Peyer's patch (tissue), 4 donors: ENCODE measurements at places on chromosomes 6 and 20.
A peak's percentile ranks its signal among the peaks of the same experiment; 100 is the strongest.

DNA sequence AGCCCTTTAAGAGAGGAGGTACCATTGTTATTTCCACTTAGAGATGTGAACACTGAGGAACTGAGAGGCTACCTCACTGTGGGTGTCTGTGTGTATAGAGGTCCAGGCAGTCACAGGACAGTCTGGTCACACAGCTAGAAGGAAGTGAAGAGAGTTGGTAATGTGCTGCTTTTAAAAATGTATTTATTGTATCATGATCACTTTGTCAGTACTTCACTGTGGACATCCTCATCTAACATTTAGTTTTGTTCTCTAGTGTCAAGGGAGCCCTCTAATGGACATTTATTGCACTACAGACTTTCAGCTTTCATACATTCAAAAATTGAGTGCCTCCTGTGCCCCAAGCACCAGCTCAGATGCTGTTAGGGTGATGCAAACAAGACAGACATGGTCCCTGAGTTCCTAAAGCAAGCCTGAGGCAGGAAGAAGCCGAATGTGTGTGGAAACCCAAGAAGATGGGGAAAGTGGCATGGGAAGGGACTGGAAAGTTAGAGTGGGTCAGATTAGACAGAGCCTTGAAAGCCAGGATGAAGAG, 123.0 kb downstream of the SLC16A10 start:
- no peak for DNase-seq

- no peak for DNase-seq
Measured at GRCh38 chr6:11011787-11012234, 32.3 kb downstream of the ELOVL2 start.

GRCh38 chr6:14786008-14786407, 459.9 kb upstream of the JARID2 start:
- no peak for DNase-seq

DNA sequence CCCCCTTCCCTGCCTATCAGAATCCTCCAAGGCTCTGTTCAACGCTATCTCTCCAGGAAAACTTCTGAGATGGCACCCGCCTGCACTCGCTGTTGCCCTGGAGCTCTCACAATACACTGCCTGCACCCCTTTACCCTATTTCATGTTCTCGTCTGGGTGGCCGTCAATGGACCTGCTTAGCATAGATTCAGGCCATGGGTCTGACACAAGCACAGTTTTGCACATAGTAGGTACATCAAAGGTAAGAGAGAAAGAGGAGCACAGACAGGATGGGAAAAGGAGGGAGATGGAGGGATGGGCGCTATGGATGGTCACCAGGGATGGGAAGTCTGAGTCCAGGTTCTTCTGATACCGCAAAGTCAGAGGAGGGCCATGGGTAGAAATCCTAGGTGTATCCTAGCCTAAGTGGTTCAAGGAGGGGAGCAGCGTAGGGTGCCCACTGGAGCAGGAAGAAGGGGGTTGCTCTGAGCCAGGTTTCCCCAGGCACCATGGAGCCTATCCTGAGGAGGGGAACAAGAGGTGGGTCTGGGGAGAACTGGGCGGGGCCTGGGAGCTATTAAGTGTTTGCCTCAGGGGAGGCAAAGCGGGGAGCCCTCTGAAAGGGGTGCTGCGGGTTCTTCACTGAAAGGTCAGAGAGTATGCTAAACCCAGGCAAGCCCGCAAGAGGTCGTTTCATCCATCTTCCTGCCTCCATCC, 89.3 kb downstream of the MRPL14 start:
- no peak for DNase-seq

- no peak for DNase-seq
Measured at GRCh38 chr20:49318091-49318429, 40.2 kb upstream of the ZNFX1 start.

DNA sequence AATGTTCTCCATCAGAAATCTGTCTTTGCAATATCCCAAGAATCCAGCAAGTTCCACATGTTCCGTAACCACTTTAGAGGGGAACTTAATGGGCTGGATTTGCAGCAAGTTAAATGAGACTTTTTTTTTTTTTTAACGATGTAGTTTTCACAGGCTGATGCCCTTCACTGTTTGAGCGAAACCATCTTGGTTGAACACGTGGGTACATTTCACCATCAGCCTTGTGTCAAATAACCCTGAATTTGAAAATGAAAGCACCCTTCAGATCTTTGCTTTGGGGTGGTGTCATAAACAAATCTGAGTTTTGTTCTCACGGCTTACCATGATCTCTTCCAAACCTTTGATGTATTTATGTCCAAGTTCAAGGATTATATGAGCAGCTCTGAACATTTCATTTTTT, 73.7 kb upstream of the EXOC2 start:
- DNase-seq = no peak

GRCh38 chr6:28943557-28944411, 20.0 kb upstream of the TRIM27 start:
- DNase-seq = peak; percentile 52
